Esophagus squamous epithelium (tissue), 5 donors: ENCODE measurements at places on chromosomes 3 and 15.

DNA sequence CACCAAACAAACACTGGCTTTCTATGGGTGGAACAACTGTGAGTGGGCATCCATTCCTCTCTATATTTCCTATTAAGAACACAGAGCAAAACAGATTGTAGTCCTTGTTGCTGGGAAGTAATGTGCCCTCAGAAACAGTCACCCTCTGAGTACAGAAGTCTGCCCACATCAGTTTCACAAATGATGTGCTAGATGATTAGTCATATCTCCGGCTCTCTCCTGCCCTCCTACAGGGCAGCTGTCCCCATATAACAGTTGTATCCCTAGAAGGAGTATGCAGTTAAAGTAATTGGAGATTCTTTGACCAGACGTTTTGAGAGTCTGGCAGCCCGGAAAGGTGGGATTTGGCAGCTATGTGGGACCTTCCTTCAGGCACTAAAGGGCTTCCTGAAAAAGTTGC lies 159.9 kb downstream of the APBA2 start:
- H3K27me3 ChIP-seq = no peaks in the 10 kb centered on the region
- H3K36me3 ChIP-seq = no peaks in the 10 kb centered on the region
- no peak overlapping the region for H3K27ac ChIP-seq
- DNase-seq = no peak
- H3K4me3 ChIP-seq = no peak overlapping the region
- H3K4me1 ChIP-seq = no peaks in the 10 kb centered on the region

DNA sequence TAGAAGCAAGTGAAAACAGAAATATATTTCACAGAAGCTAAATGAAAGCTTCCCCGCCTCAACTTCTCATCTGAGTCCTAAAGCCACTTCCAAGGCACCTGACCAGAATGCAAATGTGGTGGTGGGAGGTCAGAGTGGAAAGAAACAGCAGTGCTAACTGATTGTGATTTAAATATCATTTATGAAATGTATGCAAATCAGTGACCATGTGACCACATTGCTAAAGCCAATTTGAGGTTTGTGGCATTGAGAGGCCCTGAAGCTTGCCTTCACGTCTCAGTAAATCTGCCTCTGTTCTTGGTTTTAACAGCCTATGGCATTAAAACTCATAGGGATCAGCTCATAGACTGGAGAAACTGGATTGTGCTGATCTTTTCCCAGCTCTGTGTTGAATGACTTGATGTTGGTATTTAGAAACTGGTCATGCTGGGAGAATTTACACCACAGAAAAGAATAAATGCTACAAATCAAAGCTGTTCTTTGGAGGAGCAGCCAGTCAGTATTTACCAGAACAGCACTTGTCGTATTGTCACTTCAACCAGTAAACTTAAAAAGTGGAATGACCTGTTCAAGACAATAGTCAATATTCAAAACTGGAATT lies 481.4 kb upstream of the ALCAM start:
- H3K27me3 ChIP-seq = no peaks in the 10 kb centered on the region
- no peaks in the 10 kb centered on the region for H3K4me1 ChIP-seq
- H3K4me3 ChIP-seq = no peak overlapping the region
- no peak overlapping the region for H3K27ac ChIP-seq
- DNase-seq = no peak
- H3K36me3 ChIP-seq = no peaks in the 10 kb centered on the region

DNA sequence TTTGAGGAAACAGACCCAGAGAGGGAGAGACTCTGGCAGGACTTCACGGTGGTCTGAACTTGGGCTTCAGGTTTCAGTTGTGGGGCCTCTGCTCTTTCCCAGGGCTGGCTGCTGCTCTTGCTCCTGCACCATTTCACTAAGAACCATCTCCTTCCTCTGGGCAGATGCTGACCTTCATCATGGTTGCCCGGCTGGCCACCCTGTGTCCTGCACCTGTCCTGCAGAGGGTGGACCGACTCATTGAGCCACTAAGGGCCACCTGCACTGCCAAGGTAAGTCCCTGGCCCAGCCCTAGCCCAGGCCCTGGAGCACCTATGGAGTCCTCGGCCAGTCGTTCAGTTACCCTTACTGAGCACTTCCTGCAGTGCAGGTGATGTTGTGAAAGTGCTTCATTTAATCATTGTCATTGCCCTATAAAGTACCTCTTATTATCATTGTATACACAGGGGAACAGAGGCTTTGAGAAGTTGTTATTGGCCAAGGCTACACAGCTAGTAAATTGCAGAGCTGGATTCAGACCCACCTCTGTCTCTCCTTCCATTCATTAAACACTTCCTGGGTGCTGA lies 10.0 kb downstream of the RPL32 start:
- peaks cover 76% of the 10 kb centered on the region for H3K36me3 ChIP-seq
- H3K4me1 ChIP-seq = peaks cover 26% of the 10 kb centered on the region
- no peaks in the 10 kb centered on the region for H3K27me3 ChIP-seq
- H3K4me3 ChIP-seq = no peak overlapping the region
- no peak overlapping the region for H3K27ac ChIP-seq
- DNase-seq = no peak

DNA sequence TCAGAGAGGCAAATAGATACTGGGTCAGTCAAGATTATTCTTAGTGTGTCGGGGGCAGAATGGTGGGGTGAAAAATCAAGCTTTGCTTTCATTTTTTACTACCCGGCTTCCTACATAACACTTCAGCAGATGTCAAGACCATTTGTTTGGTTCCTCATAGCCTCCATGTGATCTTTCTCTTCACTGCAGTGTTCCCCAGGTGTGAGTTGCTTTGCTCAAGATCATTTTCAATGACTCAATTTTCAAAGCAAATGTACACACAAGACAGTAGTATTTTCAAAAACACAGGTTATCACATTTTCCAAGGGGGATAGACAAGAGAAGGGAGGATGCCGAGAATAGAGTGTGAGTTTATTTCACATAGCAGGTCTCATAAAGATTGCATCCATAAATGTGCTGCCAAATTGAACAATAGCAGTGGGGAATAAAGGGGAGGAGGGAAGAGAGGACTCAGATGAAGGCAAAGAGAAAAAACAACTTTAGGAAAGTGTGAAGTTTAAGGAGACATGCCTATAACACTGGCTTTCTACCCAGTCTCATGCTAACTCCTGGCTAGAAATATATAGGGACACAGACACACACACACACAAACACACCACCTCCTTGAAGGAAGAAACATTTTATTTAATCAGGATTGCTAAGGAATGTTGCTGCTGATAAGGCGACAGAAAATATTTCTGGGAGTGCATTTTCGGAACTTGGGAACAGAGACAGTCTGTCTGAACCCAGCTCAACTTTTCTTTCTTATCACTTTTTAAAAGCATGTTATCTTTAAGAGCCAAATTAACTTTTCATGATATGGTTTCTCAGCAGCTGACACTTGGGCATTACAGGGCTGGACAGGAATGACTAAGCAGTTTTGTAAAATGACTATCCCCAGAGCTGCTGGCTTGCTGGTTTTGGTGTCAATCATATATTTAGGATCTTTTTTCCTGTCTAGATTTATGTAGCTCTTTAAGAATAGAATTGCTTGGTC lies 402.4 kb downstream of the RBMS3 start:
- no peak overlapping the region for H3K4me3 ChIP-seq
- no peaks in the 10 kb centered on the region for H3K27me3 ChIP-seq
- no peaks in the 10 kb centered on the region for H3K36me3 ChIP-seq
- H3K27ac ChIP-seq = no peak overlapping the region
- peaks cover 6% of the 10 kb centered on the region for H3K4me1 ChIP-seq

DNA sequence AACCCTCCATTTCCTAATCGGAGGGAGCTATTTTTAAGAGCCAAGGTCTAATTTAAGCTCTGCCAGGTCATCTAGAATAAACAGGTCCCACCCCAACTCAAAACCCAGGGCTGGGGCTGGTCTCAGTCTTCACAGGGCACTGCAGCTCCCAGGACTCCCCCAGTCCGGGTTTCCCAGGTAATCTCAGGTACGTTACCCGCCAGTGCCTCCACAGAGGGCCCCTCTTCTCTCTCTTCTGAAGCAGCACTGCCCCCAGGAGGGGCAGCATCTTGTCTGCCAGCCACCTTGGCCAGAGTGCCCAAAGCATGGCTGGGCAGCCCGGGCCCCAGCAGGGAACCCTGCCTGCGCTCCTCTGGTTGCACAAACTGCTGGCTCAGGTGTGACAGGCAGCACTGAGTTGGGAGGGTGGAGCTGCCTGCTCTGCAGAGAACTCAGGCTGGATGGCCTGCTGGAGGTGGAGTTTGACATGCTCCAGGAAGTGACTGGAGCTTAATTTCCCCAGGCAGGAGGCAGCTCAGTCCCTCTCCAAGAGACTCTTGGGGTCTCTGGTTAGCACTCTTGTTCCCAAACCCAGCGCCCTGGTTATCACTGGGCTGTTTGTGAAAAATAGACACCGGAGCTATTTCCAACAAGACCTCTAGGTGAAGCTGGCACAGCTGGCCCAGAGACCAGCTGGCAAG lies at the start of gene PLA2G4F:
PLA2G4F (minus strand) TSS at position 394 of the 680 bp plus-strand sequence; CDS start at position 307, 87 bp downstream.
- DNase-seq = no peak
- peak within 1 kb of the TSS; percentile 58 for H3K4me3 ChIP-seq
- peak within 1 kb of the TSS; percentile 81 for H3K27ac ChIP-seq
- peaks cover 22% of the 10 kb centered on the region for H3K36me3 ChIP-seq
- peaks cover 12% of the 10 kb centered on the region for H3K4me1 ChIP-seq

DNA sequence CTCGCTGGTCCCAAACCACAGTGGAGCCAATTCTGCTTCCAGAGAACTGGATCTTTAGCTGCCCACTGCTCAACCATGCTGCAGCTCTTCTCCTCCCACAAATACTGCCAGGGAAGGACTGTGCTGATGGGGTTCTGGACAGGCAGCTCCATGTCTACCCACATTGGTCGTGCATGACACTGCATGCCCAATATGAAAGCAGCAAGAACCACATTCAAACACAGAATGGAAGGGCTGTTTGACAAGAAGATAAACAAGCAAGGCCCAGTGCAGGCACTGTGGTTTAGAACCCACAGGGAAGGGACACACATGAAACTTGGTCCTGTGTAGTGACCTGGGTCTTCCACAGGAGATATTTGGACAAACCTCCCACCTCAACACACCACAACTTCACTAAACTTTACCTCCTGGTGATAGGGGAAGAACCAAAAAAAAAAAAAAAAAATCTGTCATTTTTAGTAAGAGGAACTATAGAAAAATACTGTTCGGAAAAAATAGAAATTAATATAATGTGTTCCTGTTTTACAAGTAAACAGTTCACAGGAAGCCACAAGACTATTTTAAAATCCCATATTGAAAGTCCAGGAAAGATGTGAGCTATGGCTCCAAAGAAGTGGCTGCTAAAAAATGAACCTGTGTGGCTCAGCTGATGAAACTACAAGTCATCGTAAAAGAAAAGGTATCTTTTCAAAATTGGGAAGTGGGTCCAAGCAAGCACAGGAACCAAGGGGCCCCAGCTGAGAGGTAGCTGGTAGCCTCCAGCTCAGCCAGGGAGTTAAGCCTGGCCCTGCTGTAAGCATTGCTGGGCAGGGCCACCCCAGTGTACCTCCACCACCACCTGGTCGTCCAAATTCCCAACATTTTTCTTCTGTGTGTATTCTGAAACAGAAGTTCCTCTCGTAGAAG lies 77.7 kb upstream of the ACAN start:
- no peaks in the 10 kb centered on the region for H3K27me3 ChIP-seq
- no peak overlapping the region for H3K27ac ChIP-seq
- H3K4me3 ChIP-seq = no peak overlapping the region
- H3K36me3 ChIP-seq = no peaks in the 10 kb centered on the region
- H3K4me1 ChIP-seq = no peaks in the 10 kb centered on the region
- no peak for DNase-seq
